H4 (cell line): ENCODE measurements at places on chromosomes 6 and 20. TPM values are rescaled to one million over a fixed set of nuclear protein-coding genes. Genes with fewer than 3 reads are reported as not detected.

FUT9 gene
- 0.02 TPM in 1 of 2 replicates, not detected in the other for total RNA-seq

LY6G5C gene
- total RNA-seq: 0.97 TPM in 1 of 2 replicates, not detected in the other

FABP7 gene
- total RNA-seq: not detected in 2 replicates

HNF4A gene
- total RNA-seq: not detected in 2 replicates

MEI4 gene
- total RNA-seq: 0.14 TPM in 1 of 2 replicates, not detected in the other

CTAGE9 gene
- total RNA-seq: not detected in 2 replicates

NKAIN2 gene
- total RNA-seq: 0.23 and 0.45 TPM in 2 replicates

GABRR2 gene
- total RNA-seq: 0.08 TPM in 1 of 2 replicates, not detected in the other

HLA-DQB2 gene
- total RNA-seq: not detected in 2 replicates

TP53TG5 gene
- not detected in 2 replicates for total RNA-seq
